ENCODE measurements at places on chromosomes 4 and X.

GRCh38 chr4:152456609-152457008 lies 79.3 kb downstream of the FBXW7 start:
- DNase-seq: no peak

DNA sequence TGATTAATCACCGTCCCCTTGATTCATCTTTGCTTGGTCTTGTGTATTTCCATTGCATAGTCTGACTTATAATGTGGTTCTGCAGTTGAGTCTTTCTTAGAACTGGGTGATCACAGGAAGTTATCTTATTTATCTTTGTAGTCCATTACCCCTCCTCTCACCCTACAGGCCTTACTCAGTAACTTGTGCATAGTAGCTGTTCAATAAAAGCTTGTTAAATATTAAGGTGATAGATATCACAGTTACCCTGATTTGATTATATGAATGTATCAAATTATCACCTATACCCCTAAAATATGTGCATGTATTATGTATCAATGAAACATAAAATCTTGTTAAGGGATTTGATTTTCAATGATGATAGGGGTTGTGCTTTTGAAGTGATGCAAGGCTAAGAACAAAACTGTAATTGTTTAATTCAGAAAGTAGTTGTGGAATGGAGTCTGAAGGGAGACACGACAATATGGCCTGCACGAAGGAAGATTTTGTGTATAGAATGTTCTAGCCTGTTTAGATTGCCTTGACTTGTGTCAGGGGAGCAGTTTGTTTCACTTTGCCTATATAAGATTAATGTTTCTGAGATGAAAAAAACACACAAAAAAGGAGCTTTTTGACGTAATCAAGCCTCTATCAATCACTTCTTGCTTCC lies 132.4 kb upstream of the LIMCH1 start:
- no peak for DNase-seq

DNA sequence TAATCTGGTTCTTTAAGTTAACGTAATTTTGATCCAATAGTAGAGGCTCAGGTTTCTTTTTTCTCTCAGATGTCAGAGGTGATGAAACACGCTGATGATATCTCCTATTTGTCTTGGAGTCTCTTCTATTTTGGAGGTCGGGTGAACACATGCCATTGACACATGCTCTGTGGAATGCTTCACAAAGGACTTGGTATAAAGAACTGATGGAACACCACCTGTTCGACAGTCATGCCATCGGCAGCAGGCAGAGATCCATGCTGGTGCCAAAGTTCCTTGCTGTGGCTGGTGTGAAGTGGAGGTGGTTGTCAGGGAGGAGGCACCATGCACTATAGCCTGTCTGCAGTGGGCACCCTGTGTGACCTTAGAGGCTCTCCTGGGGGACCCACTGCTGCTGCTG lies 94.9 kb downstream of the ATP8A1 start:
- DNase-seq: no peak

- DNase-seq: no peak
These were observed 1620.4 kb downstream of the PCDH7 start for GRCh38 chr4:32340591-32340990.

GRCh38 chr4:181810711-181811110 lies 432.5 kb upstream of the TENM3 start:
- DNase-seq: no peak

- no peak for DNase-seq
These were observed 196.3 kb upstream of the MAB21L2 start for GRCh38 chr4:150385606-150386005.

DNA sequence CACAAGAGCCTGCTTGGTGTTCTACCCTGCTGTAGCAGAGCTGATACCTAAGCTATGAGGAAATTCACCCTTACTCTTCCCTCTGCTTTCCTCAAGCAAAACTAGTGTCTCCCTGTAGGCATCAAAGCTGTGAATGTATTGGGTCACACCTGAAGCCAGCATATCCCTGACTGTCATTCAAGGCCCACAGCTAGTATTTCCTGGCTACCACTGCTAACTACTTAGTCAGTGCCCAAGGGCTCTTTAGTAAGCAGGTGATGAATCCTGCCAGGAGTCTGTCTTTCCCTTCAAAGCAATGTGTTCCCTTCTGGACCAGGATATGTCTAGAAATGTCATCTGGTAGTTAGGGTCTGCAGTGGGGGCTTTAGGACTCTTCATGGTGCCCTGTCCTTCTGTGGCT lies 125.7 kb downstream of the RPA4 start:
- no peak for DNase-seq

- DNase-seq: no peak
These were observed 245.1 kb downstream of the PTTG2 start for GRCh38 chr4:38205261-38205660.

DNA sequence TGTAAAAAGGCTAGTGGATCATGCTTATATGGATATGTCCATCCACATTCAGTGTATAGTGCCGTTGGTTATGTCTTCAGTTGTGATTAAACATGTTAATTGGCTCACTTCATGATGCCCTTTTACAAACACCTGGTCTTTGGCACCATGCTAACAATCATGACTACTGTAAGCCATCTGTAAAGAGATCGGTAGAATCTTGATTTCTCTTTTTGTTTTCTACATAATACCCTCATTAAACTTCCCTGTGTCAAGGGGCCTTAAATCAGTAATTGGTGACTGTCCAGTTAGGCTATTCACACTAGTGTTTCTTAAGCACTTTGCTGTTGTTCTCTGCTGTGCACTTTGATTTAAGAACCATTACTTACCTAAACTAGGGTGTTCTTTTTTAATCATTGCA lies 475.2 kb downstream of the RPA4 start:
- no peak for DNase-seq

- DNase-seq: no peak
These were observed 7.4 kb downstream of the ARSD start for GRCh38 chrX:2921750-2922149.

DNA sequence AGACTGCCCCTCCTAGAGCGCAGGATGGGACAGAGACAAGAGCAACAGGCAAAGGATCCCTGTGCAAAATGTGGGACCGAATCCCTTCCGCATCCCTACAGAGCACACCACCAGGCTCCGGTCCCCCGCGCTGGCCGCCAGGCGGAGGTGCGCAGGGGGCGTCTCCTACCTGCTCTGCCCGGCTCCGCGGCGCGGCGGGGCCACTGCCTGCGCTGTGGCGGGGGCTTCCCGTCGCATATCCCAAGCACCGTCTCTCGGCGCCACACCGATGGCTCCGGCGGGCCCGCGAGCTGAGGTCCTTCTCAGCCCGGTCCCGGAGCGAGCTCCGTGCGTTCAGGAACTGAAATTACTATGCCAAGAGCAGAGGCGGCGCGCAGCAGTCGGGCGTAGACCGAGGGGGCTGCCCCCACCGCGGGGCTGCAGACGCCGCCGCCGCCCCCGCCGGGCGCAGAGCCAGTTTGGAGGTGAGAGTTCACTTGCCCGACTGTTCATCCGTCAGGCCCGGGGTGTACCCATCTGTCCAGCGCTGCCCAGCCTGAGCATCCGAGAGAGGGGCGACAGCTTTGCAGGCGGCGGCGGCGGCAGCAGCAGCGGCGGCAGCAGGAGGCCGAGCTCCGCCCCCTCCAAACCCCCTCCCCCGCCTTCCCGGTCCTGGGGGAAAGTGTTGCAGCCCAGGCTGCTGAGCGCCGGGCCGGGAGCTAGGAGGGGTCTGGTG lies at the start of gene GPRIN3:
GPRIN3 (minus strand) TSS at position 355 of the 715 bp plus-strand sequence. CDS start 57,690 bp downstream, outside the sequence.
- DNase-seq: peak; percentile 78

- no peak for DNase-seq
These were observed 2.9 kb upstream of the ZMYM3 start for GRCh38 chrX:71256856-71257255.

DNA sequence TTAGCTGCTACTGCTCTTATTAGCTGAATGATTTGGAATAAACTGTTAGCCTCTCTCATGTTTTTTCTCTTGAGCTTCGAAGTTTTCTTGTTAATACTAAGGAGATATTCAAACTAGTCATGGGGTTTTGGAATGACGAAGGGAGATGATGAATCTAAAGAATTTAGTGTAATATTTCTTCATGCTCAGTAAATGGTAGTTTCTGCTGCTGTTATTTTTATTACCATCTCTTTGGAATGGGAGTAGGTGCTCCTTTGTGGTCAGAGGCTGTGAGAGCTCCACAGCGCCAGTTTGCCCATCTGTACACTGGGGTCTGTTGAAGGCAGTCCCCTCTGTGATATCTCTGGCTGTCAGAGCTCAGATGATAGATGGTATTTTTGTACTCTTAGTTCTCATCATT lies 33.7 kb downstream of the HTT start:
- DNase-seq: no peak

DNA sequence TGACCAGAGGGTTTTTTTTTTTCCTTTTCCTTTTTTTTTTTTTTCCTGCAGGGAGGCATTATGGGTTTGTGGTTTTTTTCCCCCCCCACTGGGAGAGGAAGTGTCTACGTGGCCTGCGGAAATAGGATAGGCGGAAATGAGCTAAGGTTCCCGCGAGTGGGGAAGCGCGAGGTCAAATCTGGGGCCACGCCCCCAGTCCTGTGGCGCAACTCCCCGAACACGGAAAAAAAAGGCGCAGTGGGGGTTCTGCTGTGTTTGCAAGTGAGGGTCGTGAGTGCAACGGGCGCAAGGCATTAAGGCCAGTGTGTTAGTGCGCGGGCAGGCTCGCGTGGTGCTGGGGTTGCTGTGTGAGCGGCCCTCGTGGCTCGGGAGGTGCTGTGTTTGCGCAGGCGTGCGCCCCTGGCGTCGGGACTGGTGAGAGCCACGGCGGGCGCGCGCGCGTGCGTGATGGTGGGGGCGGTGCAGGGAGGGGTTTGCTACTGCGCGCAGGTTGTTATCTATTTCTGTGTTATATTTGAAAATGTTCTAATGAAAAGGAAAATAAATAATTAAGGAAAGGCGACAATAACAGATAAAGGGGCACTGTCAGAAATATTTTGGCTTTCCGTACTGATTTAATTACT lies 685 bp upstream of the MORF4L2 start:
- peak; percentile 87 for DNase-seq

DNA sequence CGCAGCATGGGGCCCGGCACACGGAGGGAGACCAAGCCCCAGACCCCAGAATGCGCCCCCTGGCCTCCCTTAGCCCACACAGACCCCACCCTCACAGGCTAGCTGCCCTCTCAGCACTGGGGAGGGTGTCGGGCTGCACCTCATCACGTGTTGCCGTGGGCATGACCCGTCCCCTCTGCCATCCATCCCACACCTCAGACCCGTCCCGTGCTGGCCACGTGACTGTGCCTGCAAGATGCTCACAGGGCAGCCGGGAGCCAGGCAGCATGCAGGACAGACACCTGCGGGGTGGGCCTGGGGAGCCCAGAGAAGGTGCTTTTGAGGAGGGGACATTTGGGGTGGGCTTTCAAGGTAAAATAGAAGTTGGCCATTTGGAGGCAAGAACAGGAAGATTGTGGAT lies 4.8 kb downstream of the MSANTD1 start:
- no peak for DNase-seq

Data from activated T-cell treated with anti-CD3 and anti-CD28 coated beads, Interleukin-2, amount 50 U/mL, for 72 hours (primary cell).